ENCODE measurements at places on chromosomes 12 and 14. TPM values are rescaled to one million over a fixed set of nuclear protein-coding genes. Genes with fewer than 3 reads are reported as not detected.

The KRT2 gene
- not detected for total RNA-seq

DNA sequence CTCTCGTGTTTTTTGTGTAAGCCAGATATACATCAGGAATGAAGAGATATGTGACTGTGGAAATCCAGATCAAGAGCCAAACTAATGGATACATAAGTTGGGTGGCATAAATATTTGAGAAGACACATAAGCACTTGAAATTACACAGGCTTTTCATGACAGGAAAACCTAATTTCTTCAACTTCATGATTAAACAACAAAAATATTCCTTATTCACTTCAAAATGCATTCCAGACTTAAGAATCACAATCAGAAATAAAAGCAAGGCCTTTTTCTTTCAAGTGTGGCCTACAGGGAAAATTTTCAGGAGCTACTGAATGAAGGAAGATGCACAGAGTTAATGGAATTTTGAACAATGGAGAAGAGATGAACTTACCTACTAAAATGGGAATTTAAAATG is 515.6 kb downstream of the FOXG1 start:
- DNase-seq: no peak

DNA sequence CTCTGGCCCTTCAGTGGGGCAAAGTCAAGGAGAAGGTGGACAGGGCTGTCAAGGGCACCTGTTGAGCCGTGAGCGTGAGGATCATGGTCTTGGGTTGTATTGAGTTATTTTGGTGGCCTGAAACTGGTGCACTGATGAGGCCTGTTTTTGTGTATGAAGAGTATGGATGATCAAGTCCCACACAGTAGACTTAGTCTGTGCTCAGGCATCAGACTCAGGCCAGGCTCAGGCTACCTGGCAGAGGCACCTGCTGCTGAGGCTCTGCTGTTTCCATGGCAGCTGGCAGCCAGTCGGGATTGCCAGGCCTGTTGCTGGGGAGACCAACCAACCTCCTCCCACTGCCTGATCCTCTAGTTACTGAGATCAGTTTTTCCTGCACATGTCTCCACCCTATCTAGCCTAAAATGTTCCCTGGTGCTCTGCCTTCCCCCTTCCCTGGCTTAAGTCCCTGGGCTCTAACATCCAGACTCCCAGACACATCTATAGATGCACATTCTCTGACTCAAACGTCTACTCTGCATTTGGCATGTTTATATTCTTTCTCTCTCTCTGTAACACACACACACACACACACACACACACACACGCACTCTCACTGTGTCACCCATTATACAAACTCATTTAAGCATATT is 5.1 kb downstream of the JPH4 start:
- DNase-seq: no peak

GRCh38 chr14:101721951-101722661 is 39.4 kb upstream of the PPP2R5C start:
- peak; percentile 81 for DNase-seq

DNA sequence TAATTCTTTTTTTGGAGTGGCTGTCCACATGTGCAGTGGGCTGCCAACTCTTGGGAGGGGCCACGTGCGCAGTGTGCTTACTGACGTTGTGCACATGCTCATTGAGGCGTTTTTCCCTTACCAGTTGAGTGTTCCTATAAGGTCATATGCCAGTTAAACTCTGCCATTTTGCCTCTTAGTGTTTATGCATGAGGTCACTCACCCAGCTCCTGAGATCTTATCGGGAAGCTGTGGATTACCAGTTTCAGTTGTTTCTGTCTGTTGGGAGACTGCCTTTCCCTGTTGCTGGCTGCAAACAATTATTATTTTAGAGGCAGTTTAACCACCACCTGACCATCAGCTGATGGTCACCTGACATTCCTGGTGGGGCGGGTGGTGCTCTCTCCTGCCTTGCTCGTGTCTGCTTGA is 16.1 kb upstream of the KIF21A start:
- DNase-seq: no peak

DNA sequence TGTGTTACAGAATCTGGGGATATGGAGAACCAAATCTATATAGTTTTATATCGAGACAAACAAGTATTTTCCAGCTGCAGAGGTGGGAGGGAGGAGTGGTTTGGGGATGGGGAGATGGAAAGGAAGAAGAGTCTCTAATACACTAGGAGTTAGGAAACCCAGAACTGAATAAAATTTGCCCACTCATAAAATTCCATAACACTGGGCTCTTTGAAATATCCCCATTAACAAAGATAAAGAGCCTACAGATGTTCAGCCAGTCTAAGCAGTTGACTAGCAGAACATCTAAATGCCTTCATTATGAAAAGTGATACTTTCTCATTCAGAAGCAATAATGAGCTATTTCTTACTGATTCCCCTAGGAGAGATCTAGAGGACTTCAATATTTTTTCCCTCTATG is 151.7 kb upstream of the GZMB start:
- no peak for DNase-seq

DNA sequence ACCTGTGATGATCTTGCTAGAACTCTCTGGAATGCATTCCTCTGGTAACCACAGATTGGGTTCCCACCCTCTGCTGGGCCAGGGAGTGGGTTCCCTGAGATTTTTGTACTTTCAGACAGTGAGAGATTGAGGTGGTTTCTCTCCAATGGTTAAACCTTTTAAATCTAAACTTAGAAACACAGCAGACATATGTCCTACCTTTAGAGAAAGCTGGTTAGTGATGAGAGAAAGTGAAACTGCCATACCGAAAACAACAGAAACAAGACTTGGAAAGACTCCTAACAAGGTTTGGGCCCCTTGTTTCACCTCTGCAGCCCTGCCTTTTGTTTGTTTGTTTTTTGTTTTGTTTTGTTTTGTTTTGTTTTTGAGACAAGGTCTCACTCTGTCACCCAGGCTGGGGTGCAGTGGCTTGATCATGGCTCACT is 9.7 kb upstream of the SGPP1 start:
- DNase-seq: no peak
